KBM-7 (cell line): ENCODE measurements at places on chromosomes 6 and 20.

- DNase-seq: no peak
These were observed 678.1 kb upstream of the ID4 start for GRCh38 chr6:19159089-19159488.

- no peak for DNase-seq
These were observed 50.5 kb downstream of the HLA-A start for GRCh38 chr6:29992807-29993206.

DNA sequence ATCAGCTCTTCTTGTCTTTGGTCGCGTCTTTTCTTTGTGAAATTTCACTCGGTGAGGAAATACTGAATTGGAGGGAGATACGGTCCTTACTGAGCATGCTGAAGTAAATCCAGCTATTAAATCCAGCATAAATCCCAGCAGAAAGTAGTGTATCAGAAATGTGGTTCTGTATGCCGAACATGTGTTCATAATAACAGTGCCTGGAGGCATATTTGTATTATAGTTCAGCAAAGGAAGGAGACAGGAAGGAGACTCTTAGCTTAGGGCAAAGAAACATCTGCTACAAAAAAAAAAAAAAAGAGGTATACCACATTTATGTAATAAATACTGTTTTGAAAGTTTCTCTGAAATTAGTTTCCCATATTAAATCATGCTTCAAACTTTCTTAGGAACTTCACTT lies 211.8 kb downstream of the PLCB4 start:
- no peak for DNase-seq

DNA sequence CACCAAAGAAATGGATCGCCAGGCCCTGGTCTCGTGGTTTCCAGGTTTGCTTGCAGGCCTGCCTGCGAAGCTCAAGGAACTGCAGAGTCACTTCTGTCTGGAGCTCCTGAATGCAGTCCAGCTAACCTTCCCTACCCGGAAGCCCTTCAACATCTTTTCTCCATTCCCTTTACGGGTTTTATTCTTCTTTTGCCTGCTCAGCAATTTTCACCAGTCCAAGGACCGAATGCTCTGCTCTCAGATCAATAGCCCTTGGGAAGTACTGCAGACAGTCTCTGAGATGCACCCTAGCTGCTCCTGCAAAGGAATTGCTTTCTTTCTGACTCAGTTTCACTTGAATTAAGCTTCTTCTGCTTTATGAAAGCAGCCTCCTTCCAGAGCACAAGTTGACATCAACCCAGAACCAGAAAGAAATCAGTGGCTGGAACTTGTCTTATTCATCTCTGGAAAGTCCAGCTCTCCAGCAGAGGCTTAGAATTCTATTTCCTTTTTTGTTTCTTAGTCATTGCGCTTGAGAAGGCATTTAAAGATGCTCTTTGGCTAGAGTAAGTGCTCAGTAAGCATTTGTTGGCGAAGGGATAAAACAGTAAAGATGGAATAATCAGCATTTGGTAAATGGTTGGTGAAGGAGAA lies 18.7 kb upstream of the YWHAB start:
- no peak for DNase-seq

DNA sequence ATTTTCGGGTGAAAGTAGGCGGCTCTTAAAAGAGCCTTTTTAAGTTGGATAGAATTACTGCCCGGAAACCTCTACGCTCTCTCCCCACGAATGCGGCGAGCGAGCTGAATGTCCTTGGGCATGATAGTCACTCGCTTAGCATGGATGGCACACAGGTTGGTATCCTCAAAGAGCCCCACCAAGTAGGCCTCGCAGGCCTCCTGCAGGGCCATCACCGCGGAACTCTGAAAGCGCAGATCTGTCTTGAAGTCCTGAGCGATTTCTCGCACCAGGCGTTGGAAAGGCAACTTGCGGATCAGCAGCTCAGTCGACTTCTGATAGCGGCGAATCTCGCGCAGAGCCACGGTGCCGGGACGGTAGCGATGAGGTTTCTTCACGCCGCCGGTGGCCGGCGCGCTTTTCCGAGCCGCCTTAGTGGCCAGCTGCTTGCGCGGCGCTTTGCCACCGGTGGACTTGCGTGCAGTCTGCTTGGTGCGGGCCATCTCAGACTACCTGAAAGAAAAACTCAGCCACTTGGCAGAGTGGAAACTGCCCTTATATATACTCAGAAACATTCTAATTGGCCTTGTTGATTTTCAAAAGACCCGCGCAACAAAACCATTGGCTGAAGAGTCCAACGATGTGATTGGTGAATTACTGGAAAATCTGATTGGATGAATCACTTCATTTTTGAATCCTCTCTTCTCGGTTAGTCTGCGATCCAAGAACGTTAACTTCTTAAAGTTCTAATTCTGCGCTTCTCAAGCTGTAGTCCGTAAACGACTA lies 93.9 kb upstream of the BTN3A2 start:
- peak; percentile 98 for DNase-seq

- DNase-seq: no peak
These were observed 33.6 kb downstream of the CDK19 start for GRCh38 chr6:110781522-110782214.

DNA sequence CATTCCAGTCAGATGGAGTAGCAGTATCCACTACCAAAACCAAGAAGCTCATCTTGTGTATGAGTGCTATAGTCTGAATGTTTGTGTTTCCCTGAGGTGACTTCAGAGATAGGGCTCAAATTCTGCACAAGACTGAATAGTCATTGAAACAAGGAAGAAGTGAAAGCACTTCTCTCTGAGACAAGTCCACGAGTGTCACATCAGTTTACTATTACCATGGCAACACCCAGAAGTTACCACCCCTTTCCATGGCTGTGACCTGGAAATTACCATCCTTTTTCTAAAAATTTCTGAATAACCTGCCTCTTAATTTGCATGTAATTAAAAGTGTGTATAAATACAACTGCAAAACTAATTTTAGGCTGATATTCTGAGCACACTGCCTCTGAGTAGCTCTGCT lies 682.1 kb upstream of the ADGRB3 start:
- DNase-seq: no peak

- no peak for DNase-seq
These were observed 14.9 kb upstream of the CCN5 start for GRCh38 chr20:44700306-44700705.

DNA sequence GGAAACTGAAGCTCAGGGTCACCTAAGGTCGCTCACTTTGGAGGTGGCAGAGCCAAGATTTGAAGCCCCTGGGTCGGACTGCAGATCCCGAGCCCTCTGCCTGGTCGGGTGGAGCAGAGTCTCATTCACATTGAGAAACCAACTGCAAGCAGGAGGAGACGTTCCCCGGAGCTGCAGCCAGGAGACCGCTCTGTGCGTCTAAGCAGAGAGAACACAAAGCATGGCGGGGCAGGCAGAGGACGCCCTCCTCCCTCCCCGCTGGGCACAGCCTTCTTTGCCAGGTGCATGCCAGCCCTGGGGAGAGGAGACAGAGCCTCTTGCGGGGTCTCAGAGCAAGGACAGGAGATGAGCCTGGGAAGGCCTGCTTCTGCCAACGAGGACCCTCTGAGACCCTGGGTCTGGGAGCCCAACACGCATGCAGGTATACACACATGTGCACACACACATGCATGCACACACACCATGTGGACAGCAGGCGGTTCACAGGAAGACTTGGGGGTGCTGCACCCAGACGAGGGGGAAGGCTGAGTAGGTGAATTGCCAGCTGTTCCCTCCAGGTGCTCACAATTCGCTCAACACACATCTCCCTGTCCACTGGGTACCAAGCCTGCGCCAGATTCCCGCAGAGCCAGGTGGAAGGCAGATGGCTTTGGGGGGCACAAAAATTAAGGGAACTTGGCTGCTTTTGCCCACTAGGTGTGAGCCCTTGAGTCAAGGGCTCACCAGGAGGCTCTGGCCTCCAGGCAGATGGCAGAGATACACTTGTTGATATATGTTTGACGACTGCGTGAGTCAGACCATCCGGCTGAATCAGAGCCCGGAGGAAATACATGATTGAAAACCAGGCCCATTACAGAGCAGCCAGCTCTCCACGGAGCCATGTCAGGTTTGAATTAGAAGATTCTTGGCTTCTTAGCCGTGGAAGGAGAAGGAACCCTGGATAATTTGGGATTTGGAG lies 5.5 kb upstream of the NTSR1 start:
- peak; percentile 28 for DNase-seq

GRCh38 chr6:123497025-123497424 lies 139.7 kb downstream of the TRDN start:
- no peak for DNase-seq

DNA sequence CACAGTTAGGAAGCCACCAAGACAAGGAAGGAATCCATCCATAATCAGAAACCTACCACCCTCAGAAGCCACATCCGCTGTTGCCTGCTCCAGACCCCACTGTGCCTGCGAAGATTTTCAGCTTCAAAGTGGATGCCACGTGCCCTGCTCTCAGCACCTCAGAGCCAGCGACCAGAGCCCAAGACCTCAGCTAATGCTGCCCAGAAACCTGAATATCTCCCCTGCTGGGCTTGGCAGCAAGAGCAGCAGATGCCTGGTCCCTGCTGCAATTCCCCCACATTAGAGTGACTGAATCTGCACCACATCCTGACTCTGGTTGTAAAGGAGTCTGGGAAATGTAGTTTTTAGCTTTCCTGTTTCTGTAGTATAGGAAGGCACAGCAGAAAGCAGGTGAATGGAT lies 10.7 kb upstream of the ULBP3 start:
- no peak for DNase-seq

DNA sequence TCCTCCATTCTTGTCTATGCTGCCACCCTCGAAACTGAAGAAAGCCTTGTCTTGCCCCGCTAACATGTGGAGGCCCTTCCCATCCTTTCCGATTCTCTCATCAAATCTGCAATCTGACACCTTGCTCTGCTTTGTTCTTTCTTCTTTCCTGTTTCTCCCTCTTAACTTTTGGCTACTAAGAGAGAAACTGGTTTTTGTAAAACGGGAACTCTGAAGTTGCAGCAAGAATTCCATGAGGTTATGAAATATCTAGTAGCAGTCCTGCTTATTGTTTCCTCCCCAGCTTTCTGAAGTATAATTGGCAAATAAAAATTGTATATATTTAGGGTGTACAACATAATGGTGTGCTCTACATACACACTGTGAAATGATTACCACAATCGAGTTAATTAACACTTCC lies 80.2 kb downstream of the MAP7 start:
- DNase-seq: peak; percentile 42

DNA sequence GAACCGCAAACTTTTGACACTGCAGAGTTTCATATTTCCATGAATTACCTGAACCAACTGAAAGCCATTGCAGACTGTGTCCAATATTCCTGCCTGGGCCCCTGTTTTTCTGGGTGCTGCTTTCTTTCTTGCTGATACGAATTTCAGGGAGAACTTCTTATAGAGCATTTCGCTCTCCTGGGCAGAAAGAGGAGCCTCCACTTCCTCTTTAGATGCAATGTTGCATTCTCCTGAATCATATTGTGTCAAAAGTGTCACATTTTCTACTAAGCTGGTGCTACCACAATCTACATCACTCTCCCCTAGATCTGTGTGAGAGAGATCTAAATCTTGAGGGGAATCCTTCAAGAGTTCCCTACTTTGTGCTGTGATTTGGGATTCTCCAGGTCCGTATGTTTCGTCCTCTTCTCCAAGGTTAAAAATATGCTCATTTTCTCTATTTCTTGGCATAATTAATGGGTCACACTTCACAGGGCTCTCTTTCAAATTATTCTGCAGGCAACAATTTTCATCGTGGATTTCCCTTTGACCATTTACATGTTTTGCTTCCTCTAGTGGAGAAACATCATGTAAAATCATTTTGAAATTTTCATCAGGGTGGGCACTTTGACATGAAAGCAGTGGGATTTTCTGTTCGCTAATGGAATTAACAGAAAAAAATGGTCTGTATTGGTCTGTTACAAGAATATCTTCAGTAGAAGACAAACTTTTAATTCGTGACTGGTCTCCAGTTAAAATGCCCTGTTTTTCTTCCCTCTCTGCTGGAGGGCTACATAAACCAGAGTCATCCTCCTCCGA lies 102.3 kb downstream of the DST start:
- peak; percentile 50 for DNase-seq

DNA sequence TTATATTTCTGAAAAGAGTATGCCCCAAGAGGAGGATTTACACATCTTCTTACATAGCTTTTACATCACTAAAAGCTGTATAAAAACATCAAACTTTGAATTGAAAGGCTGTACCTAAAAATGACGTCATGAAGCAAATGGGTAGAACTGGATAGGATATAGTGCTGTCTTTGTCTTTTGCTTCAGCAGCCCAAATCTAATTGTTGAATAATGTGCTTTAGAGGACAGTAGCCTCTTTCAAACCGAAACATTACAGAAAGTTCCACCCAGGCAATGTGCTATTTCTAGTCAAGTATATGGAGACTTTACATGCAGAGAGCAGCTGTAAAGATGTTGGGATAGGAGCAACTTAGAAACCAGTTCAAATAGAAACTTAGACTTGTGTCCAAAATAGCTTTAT lies 51.9 kb downstream of the ADGRG6 start:
- DNase-seq: no peak

DNA sequence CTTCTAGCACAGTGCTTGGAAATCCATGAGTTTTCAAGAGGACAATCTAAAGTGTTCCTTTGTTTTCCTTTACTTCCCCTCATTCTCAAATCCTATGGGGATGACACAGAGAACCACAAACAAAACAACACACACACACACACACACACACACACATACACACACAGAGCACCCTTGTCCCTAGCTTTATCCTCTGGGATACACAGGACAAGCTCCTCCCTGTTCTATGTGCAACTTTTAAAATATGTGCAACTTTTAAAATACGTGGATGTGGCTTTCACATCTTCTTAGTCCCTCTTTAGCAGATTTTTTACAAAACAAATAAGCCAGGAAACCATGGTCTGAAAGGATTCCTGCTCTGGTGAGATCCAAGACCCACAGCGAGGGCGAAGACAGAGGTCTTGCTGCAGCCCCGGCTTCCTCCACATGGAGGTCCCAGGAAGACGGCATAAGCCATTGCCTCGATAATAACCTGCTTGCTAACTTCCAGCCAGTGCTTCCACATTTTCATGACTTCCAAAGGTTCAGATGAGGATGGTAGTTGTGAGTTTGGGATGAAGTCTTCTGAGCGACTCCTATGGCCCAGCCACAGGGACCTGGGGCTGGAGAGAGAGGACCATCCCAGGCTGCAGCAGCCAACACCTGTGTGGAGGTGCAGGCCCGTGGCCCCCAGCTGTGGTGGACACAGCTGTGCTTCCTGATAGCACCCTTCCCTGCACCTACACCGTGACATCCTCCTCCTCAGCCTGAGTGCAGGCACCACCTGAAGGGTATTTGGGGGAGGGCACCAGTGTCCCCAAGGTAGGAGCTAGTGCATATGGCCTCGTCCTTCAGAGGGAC lies 62.8 kb upstream of the CD93 start:
- DNase-seq: no peak

DNA sequence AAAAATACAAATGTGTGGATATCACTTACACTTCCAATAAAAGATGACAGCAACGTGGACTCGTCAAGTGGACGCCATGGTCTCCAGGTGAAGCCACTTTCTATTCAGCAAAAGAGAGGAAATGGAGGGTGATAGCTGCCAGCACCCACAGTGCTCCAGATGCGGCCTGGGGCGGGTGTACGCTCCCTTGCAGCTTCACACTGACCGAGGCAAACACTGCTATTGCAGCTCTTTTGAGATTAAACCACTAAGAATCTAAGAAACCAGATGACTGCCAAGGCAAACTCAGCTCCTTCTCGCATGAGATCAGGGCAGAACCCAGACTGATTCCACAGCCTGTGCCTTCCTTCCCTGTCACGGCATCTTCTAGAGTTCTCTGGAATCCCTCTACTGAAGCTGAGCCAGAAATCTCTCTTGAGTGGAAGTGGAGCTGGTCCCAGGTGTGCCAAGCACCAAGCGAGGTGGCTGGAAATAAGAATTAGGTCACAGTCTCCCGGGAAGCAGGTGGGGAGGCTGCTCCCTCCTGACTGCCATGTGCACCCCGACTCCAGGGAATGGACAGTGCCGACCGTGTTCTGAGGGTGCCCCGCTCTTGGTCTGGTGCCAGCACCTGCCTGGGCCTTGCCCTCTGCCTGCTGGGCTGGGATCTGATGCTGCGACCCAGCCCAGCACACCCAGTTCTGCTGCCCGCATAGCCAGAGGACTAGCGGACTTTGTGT lies 90.1 kb upstream of the AFDN start:
- no peak for DNase-seq
